ENCODE measurements at places on chromosomes 7 and 10.

- DNase-seq, result no peak
Measured at GRCh38 chr7:114081606-114082425, 163.0 kb upstream of the PPP1R3A start.

GRCh38 chr7:142553216-142553615 is 196.1 kb upstream of the PRSS1 start:
- no peak for DNase-seq

- no peak for DNase-seq
Measured at GRCh38 chr7:107712896-107713295, 31.0 kb upstream of the CBLL1 start.

- no peak for DNase-seq
Measured at GRCh38 chr10:122391875-122392274, 17.4 kb downstream of the PLEKHA1 start.

DNA sequence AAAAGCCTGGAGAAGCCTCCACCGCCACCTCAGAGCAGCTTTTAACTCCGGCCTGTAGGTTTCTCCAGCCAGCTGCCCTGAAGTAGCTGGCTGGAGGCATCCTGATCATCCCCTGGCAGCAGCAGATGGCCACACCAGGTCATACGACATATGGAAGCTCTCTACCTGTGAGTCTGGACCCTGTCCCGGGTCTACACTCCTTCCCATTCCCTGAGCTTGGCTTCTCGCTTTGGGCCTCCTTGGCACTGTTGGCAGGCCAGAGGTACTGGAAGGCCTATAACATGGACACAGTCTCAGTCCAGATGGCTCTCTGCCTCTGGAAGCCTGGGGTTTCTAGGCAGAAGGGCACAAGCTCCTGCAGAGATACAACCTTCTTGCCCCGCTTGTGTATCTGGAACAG is 43.5 kb upstream of the TRIM8 start:
- no peak for DNase-seq

GRCh38 chr10:48247680-48248079 is 26.8 kb downstream of the FRMPD2 start:
- no peak for DNase-seq

GRCh38 chr7:41097501-41097900 is 605.4 kb downstream of the INHBA start:
- no peak for DNase-seq

GRCh38 chr10:3190817-3191216 is 18.2 kb upstream of the PITRM1 start:
- no peak for DNase-seq

DNA sequence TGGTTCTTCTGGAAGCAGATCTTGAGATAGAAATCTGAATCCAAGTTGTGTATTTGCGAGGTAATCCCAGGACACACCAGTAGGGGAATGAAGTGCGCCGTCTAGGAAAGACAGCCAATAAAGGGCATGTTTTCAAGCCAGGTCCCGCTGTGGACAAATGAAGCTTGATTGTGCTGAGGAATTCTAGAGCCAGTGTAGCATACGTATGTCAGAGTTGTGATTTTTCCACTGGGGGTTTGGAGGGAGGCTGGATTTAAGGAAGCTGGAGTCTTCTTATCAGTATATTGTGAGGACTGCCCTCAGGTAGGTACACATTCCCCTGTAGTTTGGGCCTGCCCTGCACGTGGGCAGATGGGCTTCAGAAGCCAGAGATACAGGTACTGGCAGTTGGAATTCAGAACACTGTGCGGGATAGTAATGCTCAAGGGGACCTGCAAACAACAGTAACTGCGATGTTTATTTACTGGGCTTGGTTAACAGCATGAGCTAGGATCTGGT is 50.9 kb downstream of the GALNT11 start:
- no peak for DNase-seq

DNA sequence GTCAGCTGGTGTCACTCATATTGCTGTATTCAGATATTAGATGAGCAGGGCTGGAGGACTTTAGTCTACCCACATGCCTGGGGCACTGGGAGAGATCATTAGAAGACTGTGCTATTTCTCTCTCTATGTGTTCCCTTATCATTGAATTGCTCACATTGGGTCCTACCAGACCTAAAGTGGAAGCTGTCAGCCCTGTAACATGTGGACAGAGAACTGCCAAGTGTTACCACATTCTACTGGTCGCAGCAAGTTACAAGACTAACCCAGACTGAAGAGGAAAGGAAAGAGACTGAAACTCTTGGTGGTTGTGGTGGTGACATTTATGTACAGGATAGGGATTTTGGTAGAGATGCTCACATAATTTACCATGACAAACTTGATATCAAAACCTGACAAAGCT is 627.1 kb upstream of the FZD8 start:
- DNase-seq, result no peak

- no peak for DNase-seq
Measured at GRCh38 chr10:102300278-102300843, 55.0 kb downstream of the GBF1 start.

- DNase-seq, result no peak
Measured at GRCh38 chr7:89761173-89761572, 393.1 kb upstream of the STEAP1 start.

DNA sequence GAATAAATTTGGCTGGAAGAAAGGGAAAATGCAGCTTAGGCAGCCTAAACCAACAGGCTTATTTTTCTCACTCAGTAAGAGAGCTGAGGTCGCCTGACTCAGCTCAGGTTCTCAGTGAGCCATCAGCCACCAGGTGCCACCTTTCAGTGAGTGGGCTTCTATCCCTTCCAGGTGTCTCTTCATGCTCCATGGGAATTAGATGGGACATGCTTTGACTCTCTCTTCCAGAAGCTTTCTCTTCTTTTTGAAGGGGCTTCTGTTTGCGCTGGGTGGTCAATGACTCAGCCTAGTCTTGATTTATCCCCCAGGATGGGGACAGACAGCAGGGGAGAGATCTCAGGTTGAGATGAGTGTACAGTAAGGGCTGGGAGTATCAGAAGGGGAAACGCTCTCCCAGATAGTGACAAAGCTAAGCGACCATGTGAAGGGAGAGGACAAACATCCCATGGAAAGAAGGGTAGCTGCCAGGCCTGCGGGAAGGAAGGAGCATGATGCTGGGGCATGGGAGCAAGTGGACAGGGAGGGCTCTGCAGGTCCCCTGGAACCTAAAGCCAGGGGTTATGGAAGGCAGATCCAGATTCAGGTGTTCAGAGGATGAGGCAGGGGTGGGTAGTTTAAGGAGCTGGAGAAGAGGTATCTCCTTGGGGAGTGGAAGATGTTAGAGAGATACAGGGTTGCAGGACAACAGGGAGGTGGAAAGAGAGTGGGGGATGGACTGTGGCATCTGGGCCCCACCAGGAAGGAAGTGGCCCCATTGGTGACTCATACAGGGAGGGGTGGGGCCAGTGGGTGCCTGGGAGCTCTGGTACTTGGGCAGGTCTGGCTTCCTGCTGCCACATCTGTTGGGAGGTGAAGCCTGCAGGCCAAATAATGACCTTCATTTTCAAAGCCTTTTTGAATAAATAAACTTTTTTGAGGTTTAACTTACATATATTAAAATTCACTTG is 32.5 kb downstream of the OGDH start:
- DNase-seq, result no peak

GRCh38 chr7:157775021-157775559 is 438.3 kb downstream of the DNAJB6 start:
- DNase-seq, result no peak

- no peak for DNase-seq
Measured at GRCh38 chr7:19368491-19368925, 223.3 kb upstream of the FERD3L start.

GRCh38 chr7:37425498-37425897 is 23.2 kb downstream of the ELMO1 start:
- no peak for DNase-seq

- no peak for DNase-seq
Measured at GRCh38 chr7:1531263-1531978, 919 bp downstream of the MAFK start.

- DNase-seq, result no peak
Measured at GRCh38 chr7:30351724-30352123, 67.3 kb downstream of the ZNRF2 start.

DNA sequence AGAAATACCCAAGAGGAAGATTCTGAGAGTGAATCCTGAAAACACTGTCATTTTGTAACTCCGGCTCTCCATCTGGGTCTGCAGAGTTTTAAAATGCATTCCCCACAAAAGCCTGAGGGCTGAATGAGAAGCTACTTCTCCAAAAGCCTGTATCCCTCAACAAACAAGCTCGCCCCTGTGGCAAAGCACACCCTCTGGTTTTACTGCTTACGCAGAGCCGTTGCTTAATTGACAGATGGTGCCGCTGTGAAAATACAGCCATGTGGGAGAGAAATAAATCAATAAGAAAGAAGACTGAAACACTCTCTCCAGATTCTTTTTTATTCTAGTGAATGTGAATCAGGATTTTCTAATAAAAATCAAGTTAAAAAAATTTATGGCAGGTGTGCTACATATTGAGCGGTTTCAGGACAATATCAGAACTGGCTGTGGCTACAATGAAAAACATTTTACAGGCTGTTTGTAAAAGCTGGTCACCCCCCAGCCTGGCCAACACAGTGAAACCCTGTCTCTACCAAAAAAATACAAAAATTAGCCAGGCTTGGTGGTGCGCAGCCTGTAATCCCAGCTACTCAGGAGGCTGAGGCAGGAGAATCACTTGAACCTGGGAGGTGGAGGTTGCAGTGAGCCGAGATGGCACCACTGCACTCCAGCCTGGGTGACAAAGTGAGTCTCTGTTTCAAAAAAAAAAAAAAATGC is 32.5 kb downstream of the C7orf33 start:
- DNase-seq, result no peak

DNA sequence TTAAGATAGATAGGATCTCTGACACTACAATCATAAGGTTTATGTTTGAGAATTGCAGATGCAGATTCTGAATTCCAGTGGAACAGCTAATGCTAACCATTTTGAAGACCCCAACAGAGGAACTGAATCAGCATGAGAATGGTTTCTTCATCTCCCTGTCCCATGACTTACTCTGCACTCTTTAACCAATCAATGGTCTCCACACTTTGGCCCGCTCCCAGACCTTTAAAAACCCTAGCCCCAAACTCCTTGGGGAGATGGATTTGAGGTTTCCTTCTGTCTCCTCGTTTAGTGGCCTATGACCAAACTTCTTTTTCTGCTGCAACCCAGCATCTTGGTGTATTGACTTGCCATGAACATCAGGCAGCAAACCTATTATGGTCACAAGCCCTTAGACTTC is 804.9 kb downstream of the LRMDA start:
- no peak for DNase-seq

DNA sequence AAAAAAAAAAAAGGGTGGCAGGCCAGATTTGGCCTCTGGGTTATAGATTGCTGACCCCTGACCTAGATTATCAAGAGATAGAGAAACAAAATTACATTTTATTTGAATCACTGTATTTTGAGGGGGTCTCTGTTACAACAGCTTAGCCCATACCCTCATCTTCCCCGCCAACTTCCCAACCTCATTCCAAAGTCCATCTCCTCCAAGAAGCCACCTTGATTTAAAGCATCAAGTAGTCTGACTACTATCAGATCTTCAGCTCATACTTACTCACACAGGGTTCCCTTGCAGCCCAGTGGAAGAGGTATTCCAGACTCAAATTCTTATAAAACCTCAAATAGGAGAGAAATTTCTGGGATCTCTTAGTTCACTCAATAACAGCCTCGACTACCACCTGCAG is 20.4 kb downstream of the ZC3HAV1 start:
- no peak for DNase-seq

GRCh38 chr7:14309432-14309831 is 320.0 kb upstream of the ETV1 start:
- no peak for DNase-seq

DNA sequence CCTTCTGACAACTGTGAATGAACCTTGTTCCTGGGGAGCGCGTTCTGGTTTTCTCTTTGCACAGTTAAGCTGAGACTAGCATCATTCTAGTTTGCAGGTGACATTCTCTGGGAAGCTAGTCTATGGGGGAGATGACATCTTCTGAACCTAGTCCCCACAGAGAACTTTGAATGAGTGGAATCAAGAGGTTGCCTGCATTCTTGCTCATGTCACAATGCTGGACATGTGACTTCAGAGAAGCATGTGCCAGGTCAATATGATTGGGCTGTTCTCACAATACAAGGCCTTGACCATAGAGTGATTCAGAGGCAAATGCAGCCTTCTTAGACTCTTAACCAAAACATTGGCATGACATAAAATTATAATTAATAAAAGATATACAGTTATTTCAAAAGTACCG is 22.1 kb downstream of the KLLN start:
- no peak for DNase-seq

GRCh38 chr10:102735065-102735562 is 8.6 kb upstream of the WBP1L start:
- no peak for DNase-seq

GRCh38 chr10:19119191-19119590 is 70.6 kb downstream of the MALRD1 start:
- DNase-seq, result no peak

GRCh38 chr10:60704471-60704870 is 73.8 kb upstream of the CDK1 start:
- DNase-seq, result no peak

- DNase-seq, result no peak
Measured at GRCh38 chr10:26543567-26544306, 105.6 kb downstream of the APBB1IP start.

- no peak for DNase-seq
Measured at GRCh38 chr7:71283802-71284201, 151.9 kb downstream of the GALNT17 start.

- DNase-seq, result no peak
Measured at GRCh38 chr10:88070080-88070880, 206.9 kb downstream of the PTEN start.

DNA sequence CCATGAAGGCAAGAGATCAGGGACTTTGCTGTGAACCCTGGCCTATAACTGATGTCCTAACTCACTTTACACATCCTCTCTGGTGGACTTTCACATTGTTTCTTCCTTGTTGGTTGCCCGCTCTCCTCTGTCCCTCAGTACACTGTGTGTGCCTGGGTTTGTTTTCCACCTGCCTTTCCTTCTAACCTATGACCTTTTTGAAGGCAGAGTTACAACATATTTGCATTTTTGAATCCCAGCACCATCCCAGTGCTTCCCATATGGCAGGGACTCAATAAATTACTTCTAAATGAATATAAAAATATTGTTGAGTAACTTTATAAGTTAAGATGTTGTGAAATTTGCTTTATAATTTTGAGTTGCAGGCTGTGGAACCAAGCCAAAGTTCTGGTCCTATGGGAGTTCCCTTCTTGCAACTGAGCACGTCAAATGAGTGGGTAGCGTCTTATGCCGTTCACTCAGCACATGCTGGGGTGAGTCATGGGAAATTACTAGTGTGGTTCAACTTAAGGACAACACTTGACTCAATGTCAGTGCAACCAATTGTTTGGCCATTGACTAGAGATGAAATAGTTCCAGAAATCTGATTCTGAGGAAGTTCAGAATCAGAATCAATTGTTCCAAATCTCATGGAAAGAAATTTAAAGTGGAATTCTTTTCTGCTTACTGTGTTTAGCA is 250.9 kb downstream of the TWIST1 start:
- DNase-seq, result no peak

DNA sequence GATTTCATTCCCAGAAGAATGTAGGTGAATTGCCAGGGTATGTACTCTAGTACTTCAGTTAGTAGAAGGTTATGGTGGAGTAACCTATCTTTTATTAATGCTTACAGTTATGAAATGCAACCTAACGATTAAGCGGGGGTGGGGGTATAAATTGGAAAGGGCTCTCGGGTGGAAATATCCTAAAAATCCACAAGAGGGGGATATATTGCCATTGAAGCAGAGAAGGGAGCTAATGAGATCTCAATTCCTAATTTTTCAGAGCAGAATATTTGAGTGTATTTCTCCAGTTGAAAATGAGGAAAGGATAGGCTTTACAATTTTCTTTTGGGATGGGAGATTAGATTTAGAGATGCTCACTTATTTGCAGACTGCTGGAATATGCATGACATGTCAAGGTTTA is 90.8 kb downstream of the DNAJB9 start:
- no peak for DNase-seq

GRCh38 chr10:129924375-129925085 is 39.5 kb downstream of the EBF3 start:
- no peak for DNase-seq
